ENCODE measurements at places on chromosomes 7 and 10.

DNA sequence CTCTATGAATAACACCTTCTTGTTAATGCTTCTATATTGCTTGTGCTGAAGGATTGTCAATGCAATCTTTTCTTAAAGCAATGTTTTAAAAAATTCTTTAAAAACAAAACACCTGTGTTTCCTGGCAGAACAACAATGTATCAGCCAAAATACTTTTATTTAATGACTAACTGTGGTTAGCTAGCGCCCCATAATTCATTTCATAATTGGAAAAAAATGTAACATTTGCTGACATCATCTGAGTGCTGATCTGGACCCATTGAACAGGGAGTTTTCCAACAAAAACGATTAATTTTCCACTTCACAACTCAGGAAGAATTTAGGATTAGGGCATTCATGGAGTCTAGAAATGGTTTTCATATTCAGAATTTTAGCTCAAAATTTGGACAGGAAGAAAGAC is 137.6 kb upstream of the CDK6 start:
- no peak for DNase-seq

- DNase-seq = no peak
Observed at GRCh38 chr7:114631249-114631822, 216.7 kb downstream of the FOXP2 start.

- no peak for DNase-seq
Observed at GRCh38 chr10:65416094-65416493, 1509.7 kb upstream of the LRRTM3 start.

DNA sequence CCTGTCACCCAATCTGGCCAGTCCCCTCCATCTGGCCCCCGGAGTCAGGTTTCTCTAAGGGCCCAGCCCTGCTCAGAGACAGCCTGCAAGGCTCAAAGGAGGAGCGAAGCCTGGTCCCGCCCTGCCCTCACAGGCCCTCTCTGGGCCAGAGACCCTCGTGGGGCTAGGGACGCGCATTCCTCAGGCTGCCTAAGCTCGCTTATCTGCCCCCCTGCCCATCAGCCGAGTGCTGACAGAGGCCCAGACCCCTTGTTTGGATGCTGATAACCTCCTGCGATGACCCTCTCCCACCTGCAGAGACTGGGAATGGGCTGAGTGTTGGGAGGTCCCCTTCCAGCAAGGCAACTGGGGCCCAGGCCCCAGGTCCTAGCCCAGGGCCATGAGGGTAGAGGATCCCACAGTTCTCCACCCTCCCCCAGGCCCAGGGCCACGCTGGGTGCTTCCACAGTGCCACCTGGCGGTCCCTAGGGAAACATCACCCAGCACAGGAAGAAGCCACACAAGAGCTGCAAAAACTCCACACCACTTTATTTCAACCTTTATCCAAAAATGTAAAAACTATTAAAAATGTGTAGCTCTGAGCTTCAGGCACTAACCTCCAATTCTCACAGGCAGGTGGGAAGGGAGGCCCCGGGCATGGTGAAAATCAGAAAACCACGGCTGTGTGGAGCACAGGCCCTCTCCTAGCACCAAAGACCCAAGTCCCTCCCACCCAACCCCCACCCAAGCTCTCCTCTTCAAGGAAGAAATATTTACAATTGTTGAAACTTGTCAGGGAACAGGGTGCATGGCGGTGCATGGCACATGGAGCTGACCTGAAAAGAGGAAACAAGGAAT is 2.2 kb downstream of the NPM3 start:
- no peak for DNase-seq

- DNase-seq = no peak
Observed at GRCh38 chr10:114021717-114022680, 21.7 kb upstream of the ADRB1 start.

GRCh38 chr10:49360271-49361177 is 35.4 kb downstream of the DRGX start:
- DNase-seq = no peak
